ENCODE measurements at places on chromosomes 11 and 22. TPM values are rescaled to one million over a fixed set of nuclear protein-coding genes. Genes with fewer than 3 reads are reported as not detected.
A peak's percentile ranks its signal among the peaks of the same experiment; 100 is the strongest.

GRCh38 chr22:30254314-30254713 lies 7.8 kb upstream of the LIF start:
- H3K36me3 ChIP-seq: no peaks in the 10 kb centered on the region
- H3K27ac ChIP-seq: no peak overlapping the region
- DNase-seq: no peak
- no peak overlapping the region for H3K4me3 ChIP-seq

DNA sequence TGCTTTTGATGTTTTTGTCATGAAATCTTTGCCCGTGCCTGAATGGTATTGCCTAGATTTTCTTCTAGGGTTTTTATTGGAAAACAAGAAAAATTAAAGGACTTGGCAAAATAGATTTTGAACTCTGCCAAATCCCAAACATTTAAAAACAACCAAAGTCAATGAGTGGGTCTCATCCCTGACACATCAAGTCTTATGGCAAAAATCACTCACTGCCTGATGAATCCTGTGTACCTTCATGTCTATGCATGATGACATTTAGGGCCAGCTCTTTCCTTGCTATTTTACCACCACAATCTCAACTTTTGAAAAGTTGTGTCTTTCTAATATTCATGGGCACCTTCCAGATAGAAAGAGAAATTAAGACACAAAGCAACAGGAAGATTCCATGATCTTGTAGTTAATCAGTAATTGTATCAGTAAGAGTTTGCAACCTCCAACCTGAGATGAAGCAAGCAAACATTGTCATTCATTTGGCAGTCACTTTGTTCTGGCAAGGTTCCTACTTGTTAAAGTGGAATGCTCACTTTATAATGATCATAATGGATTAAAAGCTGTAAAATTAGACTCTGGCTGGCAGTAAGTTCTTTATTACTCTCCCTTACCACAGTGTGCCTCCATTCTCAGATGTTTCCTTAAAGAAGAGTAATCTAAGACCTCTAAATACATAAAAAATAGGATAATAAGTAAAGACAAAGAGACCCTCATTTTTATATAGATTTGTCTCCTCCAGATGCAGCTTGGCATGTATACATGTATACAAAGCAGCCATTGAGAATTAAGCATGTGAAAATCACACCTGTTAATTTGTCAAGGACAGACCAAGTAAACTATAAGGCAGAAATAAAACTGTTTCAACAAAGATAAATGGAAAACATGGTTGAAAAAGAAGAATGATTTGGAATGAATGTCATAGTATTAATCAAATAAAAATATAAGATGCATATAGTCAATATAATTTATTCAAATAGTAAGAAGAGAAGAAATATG lies 51.6 kb downstream of the ETS1 start:
- H3K4me3 ChIP-seq: no peak overlapping the region
- peaks cover 6% of the 10 kb centered on the region for H3K4me1 ChIP-seq
- no peak overlapping the region for H3K27ac ChIP-seq
- DNase-seq: no peak

GRCh38 chr11:35013514-35014233 lies 97.3 kb downstream of the PDHX start:
- H3K27ac ChIP-seq: no peak overlapping the region
- H3K4me3 ChIP-seq: no peak overlapping the region
- H3K36me3 ChIP-seq: no peaks in the 10 kb centered on the region
- DNase-seq: no peak
- peaks cover 4% of the 10 kb centered on the region for H3K4me1 ChIP-seq

GRCh38 chr22:23088199-23088604 lies 17.9 kb downstream of the GNAZ start:
- no peak overlapping the region for H3K4me3 ChIP-seq
- no peaks in the 10 kb centered on the region for H3K27me3 ChIP-seq
- peaks cover under 1% of the 10 kb centered on the region for H3K4me1 ChIP-seq
- no peak overlapping the region for H3K27ac ChIP-seq

DNA sequence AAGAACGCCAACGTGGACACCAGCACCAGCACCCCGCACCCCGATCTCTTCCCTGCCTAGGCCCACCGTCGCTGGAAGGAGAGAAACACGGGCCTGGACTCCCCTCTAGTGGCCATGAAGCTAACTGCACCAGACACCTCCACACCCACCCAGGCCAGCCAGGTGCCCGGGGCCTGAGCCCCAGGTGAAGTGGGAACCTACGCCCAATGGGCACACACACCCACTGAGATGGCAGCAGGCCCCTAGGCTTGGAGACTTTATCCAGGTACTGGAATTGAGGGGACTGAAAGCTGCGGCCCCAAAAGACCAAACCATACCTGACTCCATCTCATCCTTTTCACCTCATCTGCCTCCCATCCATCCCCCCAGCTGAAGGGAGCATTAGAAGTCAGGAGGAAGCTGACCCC lies 81.0 kb downstream of the BUD13 start:
- H3K36me3 ChIP-seq: no peaks in the 10 kb centered on the region
- H3K27me3 ChIP-seq: no peaks in the 10 kb centered on the region
- no peak overlapping the region for H3K4me3 ChIP-seq
- H3K27ac ChIP-seq: no peak overlapping the region

DNA sequence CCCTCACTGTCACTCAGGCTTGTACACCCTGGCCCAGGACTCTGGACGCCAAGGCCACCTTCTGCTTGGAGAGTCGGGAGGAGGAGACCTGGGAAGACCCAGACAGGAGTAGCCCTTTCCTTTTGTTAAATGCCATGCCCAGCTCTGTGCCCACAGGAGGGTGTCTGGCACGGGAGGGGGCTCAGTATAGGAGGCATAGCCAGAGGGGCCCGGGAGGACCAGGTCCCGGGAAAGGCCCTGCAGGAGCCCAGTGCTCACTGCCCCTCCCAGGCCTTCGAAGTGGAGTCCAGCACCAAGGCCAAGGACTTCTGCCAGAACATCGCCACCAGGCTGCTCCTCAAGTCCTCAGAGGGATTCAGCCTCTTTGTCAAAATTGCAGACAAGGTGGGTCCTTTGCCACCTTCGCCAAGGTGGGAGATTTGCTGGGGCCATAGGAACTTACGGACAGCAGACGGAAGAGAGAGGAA lies 79.0 kb downstream of the MYO7A start:
- H3K36me3 ChIP-seq: no peaks in the 10 kb centered on the region
- DNase-seq: no peak
- H3K4me1 ChIP-seq: no peaks in the 10 kb centered on the region
- H3K4me3 ChIP-seq: no peak overlapping the region
- no peak overlapping the region for H3K27ac ChIP-seq

GRCh38 chr22:29947410-29948384 lies 64.7 kb downstream of the MTMR3 start:
- peaks cover 30% of the 10 kb centered on the region for H3K4me1 ChIP-seq
- H3K27ac ChIP-seq: no peak overlapping the region
- no peak overlapping the region for H3K4me3 ChIP-seq

- H3K27me3 ChIP-seq: no peaks in the 10 kb centered on the region
- DNase-seq: no peak
- no peak overlapping the region for H3K4me3 ChIP-seq
- H3K27ac ChIP-seq: peak overlapping the region; percentile 67
- H3K36me3 ChIP-seq: no peaks in the 10 kb centered on the region
- peaks cover 17% of the 10 kb centered on the region for H3K4me1 ChIP-seq
Observed at GRCh38 chr22:41481925-41482318, 13.0 kb downstream of the ACO2 start.

DNA sequence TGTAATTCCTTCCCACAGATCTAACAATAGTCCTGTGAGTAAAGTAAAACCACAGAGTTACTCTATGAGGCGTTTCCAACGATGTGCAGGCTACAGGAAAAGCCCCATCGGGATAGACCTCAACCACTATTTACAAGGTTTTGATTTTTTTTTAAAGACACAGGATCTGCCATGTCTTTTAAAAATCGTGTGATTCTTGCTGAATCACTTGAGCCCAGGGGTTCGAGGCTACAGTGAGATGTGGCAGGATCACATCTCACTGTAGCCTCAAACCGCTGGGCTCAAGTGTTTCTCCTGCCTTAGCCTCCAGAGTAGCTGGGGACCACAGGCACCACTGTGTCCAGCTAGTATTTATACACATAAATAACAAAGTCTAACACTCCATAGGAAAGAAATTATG lies 7.8 kb downstream of the TAF1D start:
- no peaks in the 10 kb centered on the region for H3K27me3 ChIP-seq
- DNase-seq: no peak
- H3K4me3 ChIP-seq: no peak overlapping the region

DNA sequence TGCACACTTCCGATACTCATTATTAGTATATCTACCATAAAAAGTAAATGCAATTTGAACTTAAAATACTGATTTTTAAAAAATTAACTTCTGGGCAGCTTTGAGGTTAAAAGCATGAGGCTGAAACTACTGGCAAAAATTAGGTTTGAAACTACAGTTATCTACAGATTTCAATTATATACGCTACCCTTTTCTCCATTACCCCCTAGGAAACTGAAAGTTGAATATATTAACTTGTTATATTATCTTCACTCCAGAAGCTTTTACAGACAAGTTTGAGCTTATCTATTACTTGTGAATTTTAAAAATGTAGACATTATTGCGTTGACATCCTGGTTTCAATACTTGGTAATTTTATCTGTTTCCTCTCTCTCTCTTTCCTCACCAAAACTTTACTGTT lies 96.7 kb upstream of the DDI1 start:
- no peak overlapping the region for H3K27ac ChIP-seq
- H3K36me3 ChIP-seq: no peaks in the 10 kb centered on the region
- no peak overlapping the region for H3K4me3 ChIP-seq
- H3K27me3 ChIP-seq: no peaks in the 10 kb centered on the region
- no peaks in the 10 kb centered on the region for H3K4me1 ChIP-seq

DNA sequence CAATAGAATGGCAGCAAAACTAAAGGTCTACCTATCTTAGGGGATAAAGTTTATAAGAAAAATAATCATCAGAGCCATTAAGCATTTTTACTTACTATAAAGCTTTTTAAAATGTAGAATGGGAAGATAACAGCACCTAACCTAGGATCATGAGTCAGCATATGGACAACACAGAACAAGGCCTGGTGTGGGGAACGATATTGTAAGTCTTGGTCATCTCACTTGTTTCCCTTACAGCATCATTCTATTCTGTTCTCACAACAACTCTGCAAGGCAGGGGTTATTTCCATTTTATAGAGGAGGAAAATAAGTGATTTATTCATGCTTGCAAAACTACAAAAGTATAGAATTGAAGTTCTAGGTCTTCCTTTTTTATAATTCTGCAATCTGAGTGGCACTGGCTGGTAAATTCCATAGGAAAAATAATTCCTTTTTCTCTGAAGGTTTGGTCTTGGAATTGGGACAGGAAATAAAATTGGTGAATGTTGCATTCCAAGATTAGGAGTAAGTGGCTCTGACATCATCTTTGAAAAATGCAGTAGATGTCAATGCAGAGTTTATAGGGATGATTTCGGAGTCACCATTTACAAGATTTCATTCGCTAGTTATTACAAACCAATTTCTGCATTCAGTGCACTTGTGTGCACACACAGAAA lies 423.0 kb downstream of the DYNC2H1 start:
- DNase-seq: no peak
- H3K27ac ChIP-seq: no peak overlapping the region

- peak; percentile 60 for DNase-seq
- H3K4me3 ChIP-seq: no peak overlapping the region
- no peaks in the 10 kb centered on the region for H3K27me3 ChIP-seq
- no peak overlapping the region for H3K27ac ChIP-seq
Observed at GRCh38 chr11:940496-941135, 14.9 kb downstream of the AP2A2 start.

DNA sequence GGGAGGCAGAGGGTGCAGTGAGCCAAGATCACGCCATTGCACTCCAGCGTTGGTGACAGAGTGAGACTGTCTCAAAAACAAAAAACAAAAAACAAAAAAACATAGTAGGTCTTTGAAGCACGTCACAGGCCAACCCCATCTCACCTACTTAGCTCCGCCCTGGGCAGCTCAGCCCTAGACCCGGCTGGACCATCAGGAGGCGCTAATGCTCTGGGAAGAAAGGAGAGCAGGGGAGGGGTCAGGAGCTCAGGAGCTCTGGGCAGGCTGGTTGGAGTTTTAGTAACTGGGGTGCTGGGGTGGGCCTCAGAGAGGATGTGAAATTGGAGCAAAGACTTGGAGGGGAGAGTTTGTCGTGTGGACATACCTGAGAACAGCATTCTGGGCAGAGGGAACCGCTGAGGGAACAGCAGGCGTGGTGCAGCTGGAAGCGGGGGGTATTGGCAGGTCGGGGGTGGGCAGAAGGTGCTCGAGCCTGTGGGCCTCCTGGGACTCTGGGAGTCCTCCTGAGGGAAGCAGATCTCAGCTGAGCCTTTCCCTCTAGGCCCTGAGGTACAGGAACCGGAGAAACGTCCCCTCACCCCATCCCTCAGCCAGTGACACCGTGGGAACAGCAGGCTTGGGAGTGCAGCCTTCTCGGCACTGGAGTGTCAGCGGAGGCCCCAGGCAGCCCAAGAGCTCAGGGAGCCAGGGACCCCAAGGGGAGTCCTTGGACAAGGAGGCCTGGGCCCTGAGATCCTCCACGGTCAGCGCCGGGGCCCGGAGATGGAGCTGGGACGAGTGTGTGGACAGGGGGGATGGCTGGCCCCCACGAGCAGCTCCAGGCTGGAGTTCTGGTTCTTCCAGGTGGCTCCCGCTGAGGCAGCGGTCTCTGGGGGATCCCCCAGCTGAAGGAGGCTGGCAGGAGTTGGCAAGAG lies 2.2 kb upstream of the RPS6KA4 start:
- H3K4me1 ChIP-seq: peaks cover 29% of the 10 kb centered on the region
- no peak overlapping the region for H3K4me3 ChIP-seq
- H3K36me3 ChIP-seq: peaks cover 3% of the 10 kb centered on the region

GRCh38 chr11:73331138-73331916 lies 23.3 kb downstream of the ARHGEF17 start:
- H3K4me1 ChIP-seq: peaks cover 53% of the 10 kb centered on the region
- no peaks in the 10 kb centered on the region for H3K27me3 ChIP-seq
- no peaks in the 10 kb centered on the region for H3K36me3 ChIP-seq
- peak overlapping the region; percentile 54 for H3K27ac ChIP-seq
- H3K4me3 ChIP-seq: no peak overlapping the region
- peak; percentile 66 for DNase-seq

GRCh38 chr11:89015614-89016013 lies 50.2 kb downstream of the GRM5 start:
- no peaks in the 10 kb centered on the region for H3K4me1 ChIP-seq
- H3K36me3 ChIP-seq: no peaks in the 10 kb centered on the region
- H3K27me3 ChIP-seq: no peaks in the 10 kb centered on the region
- no peak overlapping the region for H3K4me3 ChIP-seq

- no peak for DNase-seq
- H3K36me3 ChIP-seq: peaks cover 22% of the 10 kb centered on the region
- H3K4me3 ChIP-seq: no peak overlapping the region
- H3K27me3 ChIP-seq: no peaks in the 10 kb centered on the region
Observed at GRCh38 chr11:130476922-130477491, 28.6 kb downstream of the ADAMTS15 start.

The OLFML1 gene
- 2.7 TPM for total RNA-seq

The ACRV1 gene
- total RNA-seq: not detected

The C11orf91 gene
- total RNA-seq: not detected

The LMO2 gene
- 51.5 TPM for total RNA-seq

The TPBGL gene
- 0.79 TPM for total RNA-seq

The CASP4 gene
- total RNA-seq: 37.2 TPM

The AGBL2 gene
- 0.59 TPM for total RNA-seq
